ENCODE measurements at places on chromosomes 13 and 19.

DNA sequence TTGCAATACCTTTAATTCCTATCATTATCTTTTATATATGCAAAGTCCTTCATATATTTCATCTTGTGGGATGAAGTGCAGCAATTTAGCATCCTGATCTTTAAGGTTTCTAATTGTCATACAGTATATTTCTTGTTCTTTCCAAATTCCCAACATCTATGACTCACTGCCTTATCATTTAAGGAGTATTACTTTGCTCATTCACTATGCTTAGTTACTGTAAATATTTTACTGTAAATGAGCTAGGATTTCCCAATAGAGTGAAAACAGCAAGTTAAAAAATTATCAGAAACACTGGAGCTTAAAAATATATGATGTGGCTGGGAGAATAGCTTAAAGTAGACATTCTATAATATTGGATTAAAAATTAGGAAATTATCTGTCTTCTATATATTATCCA is 69.9 kb downstream of the SLITRK6 start:
- no peak for DNase-seq

DNA sequence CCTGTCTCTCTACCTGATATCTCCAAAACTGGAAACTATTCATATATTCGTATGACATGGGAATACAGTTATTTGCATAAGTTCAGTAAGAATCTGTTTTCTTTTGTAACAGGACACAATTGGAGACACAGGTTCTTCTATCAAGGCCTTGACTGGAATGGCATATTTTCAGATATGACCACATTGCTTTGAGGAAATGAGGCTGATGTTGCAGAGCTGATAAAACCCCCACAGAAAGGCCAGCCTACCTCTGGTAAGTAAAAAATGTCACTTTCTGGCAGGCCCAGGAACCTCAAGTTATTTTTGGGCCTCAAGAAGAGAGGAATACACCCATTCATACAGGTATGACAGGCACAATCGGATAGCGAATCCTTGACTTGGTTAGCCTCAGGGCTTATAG is 29.5 kb upstream of the KBTBD6 start:
- DNase-seq, result no peak

- no peak for DNase-seq
Measured at GRCh38 chr13:38752686-38753085, 65.8 kb downstream of the FREM2 start.

DNA sequence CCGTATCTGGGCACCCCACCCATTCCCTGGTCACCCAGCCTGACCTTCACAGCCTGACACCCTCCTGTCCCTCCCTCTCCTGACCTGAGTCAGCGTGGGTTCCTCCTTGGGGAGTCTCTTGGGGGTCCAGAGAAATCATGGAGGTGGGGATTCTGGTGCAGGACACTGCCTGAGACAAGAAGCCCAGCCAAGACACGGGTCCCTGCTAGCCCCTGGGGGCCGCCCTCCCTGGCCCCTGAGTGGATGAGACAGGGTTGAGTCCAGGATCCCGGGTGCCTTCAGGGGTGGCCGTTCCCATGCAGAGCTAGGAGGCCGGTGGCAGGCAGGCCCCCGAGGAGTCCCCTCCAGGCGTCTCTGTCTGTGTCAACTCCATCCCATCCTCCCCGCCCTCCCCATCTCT is 1.6 kb downstream of the MAP2K7 start:
- DNase-seq, result no peak

GRCh38 chr19:49042177-49042576 is 1.5 kb upstream of the CGB5 start:
- no peak for DNase-seq

- no peak for DNase-seq
Measured at GRCh38 chr13:63625869-63626268, 2210.2 kb upstream of the PCDH20 start.

GRCh38 chr19:30888937-30889336 is 460.3 kb downstream of the TSHZ3 start:
- DNase-seq, result no peak

GRCh38 chr13:114143806-114144605 is 11.6 kb upstream of the RASA3 start:
- DNase-seq, result no peak

- no peak for DNase-seq
Measured at GRCh38 chr13:75481176-75482069, 546 bp downstream of the TBC1D4 start.

- no peak for DNase-seq
Measured at GRCh38 chr19:1213391-1214286, 8.1 kb downstream of the STK11 start.

DNA sequence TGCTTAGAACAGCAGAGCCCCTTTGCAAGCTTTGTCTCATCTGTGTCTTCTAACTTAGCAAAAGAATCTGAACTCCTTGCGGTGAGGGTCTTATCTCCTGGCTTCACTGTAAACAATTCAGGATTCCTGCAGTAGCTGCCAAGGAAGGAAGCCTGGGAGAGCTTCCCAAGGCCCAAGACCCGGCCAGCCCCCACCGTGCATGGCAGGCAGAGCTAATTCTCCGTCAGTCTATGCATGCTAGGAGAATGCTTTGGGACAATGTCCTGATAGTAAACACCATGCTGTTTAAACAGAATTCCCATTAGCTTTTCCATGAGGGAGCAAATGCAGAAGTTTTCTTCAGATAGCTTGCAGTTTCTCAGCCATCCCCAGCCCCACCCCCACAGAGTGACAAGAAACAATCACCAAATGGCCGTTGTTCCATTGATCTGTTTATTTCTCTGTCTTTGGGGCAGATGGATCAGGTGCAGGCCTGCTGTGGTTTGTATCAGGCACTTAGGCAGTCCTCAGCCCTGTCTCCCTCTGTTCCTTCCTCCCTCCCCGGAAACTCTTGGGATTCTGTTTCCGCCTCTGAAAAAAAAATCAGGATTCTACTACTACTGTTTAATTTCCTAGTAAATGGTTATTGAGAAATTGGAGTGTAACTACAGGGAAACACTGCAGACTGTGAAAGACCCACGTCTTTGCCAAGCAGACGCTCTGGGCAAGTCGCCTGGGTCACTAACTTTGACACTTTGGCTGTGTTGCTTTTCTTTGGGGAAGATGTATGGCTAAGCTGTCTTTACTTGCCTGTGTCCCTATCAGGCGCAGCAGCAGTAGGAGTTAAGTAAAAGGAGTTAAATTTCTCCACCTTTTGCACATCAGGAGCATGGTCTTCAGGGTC is 40.7 kb upstream of the SPATA13 start:
- no peak for DNase-seq

- DNase-seq, result no peak
Measured at GRCh38 chr13:39244561-39245230, 206.4 kb downstream of the NHLRC3 start.

GRCh38 chr19:49589502-49589905 is 1.5 kb upstream of the PRR12 start:
- DNase-seq, result no peak

DNA sequence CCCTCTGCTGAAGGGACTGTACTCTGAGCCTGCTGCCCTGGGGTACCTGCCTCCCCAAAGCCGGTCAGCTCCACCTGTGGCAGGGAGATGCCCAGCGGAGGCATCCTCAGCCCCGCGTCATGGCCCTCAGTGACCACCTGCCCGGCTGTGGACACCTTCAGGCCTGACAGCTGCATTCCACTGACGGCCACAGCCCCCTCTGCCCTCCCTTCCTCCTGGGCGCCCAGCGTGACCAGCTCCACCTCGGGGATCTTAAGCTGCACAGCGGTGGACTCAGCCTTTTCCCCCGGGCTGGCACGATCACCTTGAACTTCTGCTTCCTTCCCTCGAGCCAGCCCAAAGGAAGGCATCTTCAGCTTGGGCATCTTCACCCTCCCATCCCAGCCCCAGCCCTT is 4.8 kb upstream of the HIPK4 start:
- DNase-seq, result no peak

DNA sequence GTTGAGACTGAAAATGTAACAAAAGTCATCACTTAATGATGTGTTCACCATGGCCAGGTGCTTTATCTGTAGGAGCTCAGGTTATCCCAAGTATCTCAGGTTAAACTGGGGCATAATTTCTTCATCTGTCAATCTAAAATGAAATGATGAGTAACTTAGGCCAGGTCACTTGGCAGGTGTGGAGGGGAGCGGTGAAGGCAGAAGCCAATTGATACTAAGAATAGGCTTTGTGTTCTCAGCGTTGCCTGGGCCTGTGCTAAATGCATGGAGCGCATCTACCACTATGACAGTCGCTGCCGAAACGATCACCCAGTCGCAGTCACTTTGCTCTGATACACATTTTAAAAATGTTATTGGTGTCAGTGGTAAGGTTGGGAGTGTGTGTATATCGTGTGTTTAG is 91.6 kb downstream of the FGF9 start:
- no peak for DNase-seq

GRCh38 chr19:41696402-41697197 is 8.5 kb upstream of the CEACAM7 start:
- DNase-seq, result no peak

DNA sequence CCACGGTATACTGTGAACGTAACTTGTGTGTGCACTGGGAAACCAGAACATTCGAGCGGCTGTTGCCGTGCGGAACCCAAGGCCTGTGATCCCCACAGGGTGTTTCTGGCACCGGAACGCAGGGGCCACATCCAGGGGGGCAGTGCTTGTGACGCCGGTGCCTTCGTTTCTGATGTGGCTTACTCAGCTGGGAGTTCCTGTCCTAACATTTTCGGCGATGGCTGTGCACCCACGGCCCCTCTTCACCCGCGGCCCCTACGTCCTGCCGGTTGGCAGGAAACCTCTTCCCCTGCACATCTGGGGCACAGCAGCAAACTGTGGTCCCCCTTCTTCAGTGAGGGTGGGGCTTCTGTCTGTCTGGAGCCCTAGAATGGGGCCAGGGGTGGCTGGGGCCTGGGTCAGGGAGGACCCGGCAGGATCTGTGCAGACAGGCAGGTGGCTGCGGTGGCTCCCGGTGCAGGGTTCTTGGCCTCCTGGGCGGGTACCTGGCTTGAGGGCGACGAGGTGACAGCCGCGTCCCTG is 26.2 kb downstream of the CSNK1G2 start:
- no peak for DNase-seq

DNA sequence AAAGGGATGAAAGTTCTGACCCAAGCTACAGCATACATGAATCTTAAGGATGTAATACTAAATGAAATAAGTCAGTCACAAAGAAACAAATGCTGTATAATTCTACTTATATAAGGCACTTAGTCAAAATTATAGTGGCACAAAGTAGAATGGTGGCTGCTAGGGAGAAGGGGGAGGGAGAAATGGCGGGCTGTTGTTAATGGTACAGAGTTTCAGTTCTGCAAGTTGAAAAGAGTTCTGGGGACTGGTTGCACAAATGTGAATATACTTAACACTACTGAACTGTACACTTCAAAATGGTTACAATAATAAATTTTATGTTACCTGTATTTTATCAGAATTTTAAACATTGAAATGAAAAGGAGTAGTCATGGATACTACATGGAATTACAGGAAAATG is 48.9 kb upstream of the CLDN10 start:
- DNase-seq, result no peak

DNA sequence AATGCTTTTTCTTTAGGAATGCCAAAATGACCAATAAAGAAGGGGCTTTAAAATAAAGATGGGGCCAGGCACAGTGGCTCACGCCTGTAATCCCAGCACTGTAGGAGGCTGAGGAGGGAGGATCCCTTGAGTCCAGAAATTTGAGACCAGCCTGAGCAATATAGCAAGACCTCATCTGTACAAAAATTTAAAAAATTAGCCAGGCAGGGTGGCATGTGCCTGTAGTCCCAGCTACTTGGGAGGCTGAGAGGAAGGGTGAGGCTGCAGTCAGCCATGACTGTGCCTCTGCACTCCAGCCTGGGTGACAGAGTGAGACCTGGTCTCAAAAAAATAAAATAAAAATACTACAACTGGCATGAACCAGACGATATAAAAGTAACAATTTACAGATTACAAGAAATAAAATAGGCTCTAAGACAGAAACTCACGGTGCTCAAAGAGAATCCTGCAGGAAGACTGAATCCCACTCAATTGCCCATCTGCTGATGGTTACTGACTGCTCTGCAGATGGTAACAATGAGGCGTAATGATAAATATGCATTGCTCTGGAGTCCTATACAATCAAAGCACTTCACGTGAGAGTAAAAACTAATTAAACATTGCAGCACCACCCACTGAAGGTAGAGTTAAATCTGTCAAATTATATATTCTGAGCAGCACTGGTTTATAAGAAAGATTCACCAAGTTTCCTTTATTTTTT is 93.2 kb downstream of the LHFPL6 start:
- DNase-seq, result no peak

DNA sequence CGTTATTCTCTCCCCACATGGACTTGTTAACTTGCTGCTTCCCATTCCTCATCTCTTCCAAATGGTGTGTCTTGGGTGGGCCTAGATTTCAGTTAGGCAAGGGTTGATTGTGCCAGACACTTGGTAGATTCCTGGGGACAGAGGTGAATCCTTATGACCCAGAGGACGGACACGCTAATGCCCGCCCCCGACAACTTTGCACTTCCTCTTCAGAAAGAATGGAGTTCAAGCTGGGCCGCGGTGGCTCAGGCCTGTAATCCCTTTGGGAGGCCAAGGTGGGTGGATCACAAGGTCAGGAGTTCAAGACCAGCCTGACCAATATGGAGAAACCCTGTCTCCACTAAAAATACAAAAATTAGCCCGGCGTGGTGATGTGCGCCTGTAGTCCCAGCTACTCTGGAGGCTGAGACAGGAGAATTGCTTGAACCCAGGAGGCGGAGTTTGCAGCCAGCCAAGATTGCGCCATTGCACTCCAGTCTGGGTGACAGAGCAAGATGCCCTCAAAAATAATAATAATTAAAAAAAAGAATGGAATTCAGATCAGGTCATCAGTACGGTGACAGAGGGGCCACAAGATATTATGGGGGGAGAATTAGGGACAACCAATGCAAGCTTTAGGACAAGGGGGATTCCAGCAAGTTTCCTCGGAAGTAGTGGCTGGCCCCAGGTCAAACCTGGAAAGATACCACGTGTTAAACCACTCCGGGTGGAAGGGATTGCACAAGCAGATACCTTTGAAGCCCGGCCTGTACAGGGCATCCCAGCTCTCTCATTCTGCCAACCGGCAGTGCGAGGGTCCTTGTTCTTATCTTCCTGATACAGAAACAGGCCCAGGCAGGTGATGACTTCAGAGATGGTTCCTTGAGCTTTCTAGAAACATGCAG is 2.7 kb downstream of the MYO9B start:
- DNase-seq, result no peak

DNA sequence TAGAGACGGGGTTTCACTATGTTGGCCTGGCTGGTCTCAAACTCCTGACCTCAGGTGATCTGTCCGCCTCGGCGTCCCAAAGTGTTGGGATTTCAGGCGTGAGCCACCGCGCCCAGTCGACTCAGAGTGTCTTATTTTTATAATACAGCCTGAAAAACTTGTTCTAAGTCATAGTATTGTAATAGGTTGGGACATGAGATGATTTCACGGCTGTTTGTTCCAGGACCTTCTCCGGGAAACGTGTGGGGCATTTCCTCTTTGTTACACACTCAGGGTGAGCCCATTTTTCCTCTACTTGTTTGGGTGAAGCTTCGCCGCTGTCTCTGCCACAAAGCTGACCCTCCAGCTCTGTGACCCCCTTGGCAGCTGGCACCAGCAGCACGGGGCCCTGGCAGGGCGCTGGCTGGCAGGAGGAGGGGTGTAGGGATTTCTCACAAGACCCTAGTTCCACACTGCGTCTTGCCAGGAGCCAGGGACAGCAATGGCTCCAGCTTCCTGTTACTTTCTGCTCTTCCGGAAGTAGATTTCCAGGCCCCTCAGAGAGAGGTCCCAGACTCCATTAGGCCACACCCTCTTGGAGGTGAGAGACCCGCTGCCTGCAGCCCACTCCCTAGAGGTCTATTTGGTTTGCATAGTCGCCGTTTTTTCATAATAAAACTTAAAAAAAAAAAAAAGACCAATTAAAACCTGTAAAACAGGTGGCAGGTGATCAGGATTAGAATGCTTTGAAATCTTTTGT is 15.6 kb downstream of the FGF21 start:
- DNase-seq, result no peak
